ENCODE measurements at places on chromosomes 2 and 18.
A peak's percentile ranks its signal among the peaks of the same experiment; 100 is the strongest.

- no peak for DNase-seq
These were observed 15.0 kb upstream of the POLI start for GRCh38 chr18:54254265-54254758.

- DNase-seq, result no peak
These were observed 314.9 kb downstream of the ERBB4 start for GRCh38 chr2:212223696-212224095.

DNA sequence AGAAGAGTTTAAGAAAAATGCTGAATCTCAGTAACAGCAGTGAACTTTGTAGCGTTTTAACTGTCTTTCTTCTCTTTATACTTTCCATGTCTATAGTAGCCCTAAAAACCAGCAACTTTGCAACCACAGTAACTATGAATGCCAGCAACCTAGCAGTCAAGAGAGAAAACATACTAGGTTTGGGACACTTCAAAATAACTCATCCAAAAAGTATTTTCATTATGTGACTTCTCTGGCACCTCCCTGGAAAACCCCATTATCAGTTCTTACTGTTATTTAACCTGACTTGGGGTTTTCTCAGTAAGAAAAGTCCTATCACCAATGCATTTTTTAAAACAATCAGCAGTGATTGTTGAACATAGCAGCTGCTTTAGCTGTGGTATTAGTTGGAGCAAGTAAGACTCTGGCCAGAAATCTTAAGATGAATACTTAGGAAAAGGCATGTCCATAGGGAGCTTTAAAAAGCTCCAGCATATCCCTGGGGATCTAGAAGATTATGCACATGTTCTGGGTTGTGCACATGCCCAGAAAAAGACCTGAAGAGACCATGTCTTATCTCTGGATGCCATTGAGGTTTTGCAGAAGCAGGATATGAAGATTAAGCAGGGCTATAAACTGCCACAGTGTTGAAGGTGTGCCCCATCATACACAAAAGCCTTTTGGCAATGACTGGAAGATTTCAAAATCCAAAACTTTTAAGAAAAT is 411.3 kb downstream of the CMPK2 start:
- DNase-seq, result no peak

DNA sequence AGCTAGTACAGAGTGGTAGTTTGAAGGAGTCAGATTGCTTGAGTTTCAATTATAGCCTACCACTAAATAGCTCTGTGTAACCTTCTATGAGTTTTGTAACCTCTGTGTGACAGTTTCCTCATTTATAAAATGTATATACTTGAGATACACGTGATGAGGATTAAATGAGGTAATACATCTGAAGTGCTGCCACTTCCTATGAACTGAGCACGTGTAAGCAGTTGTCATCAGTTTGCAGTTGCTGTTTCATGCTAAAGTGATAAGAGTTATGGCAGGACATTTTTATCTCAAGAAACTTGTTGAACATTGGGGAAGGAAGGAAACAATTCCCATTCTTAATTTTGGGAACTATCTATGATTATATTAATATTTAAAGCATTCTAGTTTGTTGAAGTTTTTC is 38.5 kb downstream of the CARF start:
- DNase-seq, result no peak

- no peak for DNase-seq
These were observed 516.9 kb downstream of the PIK3C3 start for GRCh38 chr18:42471885-42472284.

GRCh38 chr18:79403723-79404566 is 8.2 kb downstream of the NFATC1 start:
- DNase-seq, result no peak

DNA sequence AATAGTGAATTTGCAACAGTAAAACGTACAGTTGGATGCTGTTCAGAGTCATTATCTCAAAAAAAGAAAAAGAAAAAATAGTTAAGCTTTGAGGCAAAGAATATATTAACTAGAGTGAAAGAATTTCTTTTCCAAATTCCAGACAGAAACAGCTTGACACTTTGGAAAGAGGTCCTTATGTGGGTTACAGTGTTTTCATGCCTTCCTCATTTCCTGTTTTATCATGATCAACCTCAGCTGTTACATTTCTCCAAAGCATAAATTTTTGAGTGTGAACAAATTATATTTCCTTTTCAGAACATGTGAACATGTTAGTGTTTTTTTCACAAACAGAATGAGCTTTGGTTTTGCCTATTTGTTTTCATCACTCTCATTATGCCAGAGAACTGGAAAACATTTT is 13.6 kb downstream of the FRZB start:
- DNase-seq, result no peak

DNA sequence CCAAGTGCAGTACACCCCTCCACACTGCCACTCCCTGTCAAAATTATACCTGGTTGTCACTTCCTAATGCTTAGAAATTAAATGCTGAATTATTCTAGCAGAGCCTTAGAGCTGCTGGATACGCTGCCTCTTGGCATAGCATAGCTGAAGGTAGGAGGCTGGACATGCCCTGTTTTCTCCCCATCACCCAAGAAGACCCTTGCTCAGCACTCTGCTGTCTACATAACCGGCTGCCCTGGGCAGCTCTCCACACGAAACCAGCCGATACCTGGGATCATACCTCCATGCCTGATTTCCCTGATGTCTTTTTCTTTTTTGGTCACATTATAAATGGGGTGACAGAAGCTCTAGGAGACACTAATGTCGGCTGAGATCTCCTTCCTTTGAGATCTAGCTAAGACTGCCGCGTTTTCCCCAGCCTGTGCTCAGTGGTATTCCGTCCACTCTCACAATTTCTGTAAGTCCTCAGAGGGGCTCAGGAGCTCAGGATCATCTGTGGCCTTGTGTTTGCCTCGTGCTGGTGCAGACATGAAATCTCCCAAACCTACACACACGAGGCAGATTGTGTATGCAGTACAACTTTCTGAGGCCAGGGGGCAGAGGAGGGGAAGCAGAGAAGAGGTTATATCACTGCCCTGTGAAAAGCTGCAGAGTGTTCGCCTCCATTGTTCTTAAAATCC is 13.5 kb upstream of the ZAP70 start:
- DNase-seq, result peak; percentile 52

- DNase-seq, result no peak
These were observed 159.2 kb downstream of the FAM210A start for GRCh38 chr18:13566941-13567746.

- DNase-seq, result no peak
These were observed 6.8 kb downstream of the COLEC11 start for GRCh38 chr2:3601561-3602271.

DNA sequence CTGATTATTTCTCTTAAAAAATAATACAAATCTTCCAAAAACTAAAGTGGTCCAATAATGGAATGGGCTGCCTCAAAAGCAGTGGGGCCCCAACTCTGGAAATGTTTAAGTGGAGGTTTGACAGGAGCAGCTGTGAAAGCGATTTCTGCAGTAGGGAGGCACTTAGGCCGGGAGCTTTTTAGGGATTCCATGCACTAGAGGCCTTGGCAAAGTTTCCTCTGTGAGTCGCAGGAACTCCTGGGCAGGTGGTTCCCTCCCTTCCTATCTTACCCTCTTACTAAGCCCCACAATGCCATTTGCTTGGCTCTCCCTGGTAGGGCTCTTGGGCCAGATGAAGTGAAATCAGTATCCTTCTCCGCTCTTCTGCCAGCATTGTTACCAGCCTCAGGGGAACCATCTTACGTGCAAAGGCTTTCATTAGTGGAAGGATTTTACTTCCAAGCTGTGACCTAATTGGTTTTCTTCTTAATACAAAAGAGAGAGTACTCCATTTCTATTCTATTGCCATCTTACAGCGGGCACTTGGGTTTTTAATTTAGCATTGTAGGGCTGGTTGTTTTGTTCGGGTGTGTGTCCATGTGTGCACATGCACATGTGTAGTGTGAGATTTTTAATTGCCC is 34.3 kb upstream of the C18orf32 start:
- DNase-seq, result no peak

DNA sequence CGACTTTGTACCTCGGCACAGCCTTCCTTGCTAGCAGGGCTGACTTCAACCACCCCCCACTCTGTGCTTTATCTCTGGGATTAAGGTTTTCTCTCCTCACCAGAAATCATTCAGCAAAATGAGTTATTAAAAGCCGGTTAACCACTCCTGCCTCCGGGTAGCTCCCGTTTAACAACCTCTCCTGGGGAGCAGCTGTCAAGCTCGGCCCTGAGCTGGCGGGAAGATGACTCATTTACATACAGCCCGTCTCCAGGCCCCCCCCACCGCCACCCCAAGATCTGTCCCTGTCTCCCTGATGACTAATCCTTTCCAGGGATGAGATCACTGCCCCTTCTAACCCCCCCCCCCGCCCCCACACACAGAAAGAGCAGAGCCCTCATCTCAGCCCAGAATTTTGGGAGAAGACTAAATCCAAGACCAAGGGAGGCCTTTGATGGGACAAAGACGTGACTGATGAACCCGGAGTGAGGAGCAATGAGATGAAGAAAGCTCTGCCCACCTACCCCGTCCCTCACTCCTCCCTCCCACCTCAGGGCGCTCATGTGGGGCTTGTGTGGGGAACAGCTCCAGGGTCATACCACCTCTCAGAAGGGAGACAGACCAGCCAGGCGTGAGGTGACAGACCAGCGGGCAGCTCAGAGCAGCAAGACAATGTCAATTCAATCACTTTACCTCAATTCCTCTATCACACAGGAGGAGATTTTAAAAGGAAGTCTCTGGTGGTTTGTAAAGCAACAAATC is 131.4 kb downstream of the MSH2 start:
- DNase-seq, result no peak

- no peak for DNase-seq
These were observed 72.0 kb downstream of the CDH7 start for GRCh38 chr18:65822826-65823225.

GRCh38 chr2:207156451-207157161 is 9.1 kb downstream of the KLF7 start:
- no peak for DNase-seq

DNA sequence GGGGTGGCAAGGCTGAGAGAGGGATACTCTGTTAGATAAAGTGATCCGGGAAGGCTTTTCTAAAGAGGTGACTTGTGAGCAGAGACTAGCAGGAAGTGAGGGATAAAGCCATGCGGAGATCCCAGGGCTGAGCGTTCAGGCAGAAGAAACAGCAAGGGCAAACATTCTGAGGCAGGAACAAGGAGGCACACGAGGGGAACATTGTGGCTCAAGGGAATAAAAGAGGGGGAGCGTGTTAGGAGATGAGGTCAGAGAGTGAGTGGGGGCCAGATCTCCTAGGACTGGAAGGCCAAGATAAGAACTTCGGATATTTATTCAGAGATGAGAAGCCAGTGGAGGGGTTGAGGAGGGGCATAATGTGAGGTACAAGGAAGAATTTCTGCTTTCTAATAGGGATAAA is 67.1 kb downstream of the ACTR2 start:
- DNase-seq, result no peak

- no peak for DNase-seq
These were observed 1272.5 kb upstream of the CDH2 start for GRCh38 chr18:29449424-29449823.

GRCh38 chr18:59927246-59927825 is 27.5 kb downstream of the PMAIP1 start:
- DNase-seq, result no peak

DNA sequence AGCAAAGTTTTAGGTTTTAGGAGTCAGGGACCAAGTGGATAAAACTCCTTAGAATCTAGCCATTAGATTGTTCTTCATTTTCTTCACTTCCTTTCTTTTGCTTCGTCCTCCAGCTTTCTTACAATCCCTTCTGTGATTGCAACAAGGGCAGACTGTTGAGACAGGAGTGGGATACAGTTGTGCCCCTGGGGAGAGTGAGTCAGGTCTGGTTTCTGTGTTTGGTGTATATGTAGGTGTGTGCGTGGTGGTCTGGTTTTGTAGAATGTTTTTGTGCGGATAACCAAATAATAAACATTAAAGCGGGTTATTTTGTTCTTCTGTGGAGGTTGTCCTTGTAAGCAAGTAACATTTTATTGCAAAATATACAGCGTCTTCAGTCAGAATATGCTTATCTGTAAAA is 7.3 kb downstream of the INSIG2 start:
- no peak for DNase-seq

GRCh38 chr18:58104096-58104495 is 60.1 kb downstream of the NEDD4L start:
- DNase-seq, result no peak

DNA sequence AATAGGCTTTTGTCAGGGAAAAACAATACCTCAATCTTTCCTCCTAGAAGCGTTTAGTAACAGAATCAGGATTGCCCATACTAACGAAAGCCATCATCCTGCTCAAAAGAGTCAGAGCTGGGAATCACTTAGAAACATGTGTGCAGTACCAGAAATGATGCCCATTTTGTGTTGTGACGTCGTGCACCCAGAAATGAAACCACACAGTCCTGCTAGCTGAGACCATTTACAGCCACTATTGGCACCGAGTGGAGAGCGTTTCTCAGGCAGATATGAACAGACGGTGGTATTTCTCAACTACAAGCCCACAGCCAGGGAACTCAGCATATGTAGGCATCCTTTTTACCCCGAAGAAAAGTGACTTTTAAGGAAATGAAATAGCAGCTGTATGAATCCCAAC is 284.3 kb upstream of the LRATD1 start:
- no peak for DNase-seq

DNA sequence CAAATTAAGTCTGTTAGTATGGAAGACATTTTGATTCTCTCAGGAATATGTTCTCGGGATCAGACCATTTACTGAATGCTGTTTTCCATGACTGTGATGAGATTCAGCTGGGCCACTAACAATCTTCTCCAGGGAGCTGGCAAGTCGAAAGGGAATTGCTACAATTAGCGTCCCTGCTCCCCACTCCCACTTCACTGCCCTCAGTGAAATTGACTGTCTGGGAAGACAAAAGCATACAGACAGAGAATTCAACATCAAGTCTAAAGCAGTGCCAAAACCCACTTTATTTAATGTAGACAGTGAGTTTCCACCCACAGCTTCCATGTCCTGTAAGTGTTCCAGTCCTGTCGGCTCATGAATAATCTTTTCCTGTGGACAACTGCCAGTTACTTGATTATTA is 34.0 kb upstream of the COL3A1 start:
- DNase-seq, result no peak

DNA sequence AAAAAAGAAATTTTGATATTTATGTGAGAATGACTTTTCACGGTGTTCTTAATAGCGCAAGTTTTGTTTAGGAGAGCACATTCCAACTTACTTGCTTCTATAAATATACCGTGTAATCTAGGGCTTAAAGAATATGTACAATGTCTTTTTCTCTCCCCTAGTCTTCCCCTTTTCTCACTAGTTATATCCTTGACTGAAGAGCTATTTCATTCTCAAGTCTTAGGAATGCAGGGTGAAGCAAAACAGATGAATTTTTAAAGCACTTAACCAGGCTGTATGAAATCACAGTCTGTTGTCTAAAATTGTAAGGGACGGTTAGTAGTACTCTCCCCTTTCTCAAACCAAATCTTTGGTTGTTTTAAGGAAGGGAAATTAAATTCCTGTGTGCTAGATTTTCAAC is 29.6 kb upstream of the SLC30A6 start:
- no peak for DNase-seq

DNA sequence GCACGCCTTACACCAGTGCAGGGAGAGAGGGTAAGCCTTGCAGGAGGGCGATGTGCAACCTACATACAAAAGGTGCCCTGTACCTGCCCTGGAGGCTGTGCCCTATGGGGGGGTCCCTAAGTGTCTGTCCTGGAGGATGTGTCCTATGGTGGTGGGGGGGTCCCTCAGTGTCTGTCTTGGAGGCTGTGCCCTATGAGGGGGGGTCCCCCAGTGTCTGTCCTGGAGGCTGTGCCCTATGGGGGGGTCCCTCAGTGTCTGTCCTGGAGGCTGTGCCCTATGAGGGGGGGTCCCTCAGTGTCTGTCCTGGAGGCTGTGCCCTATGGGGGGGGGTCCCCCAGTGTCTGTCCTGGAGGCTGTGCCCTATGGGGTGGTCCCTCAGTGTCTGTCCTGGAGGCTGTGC is 216.6 kb downstream of the HDAC4 start:
- DNase-seq, result no peak

- DNase-seq, result no peak
These were observed 16.5 kb downstream of the SEPTIN10 start for GRCh38 chr2:109597283-109597682.

Data from effector CD4-positive, alpha-beta T cell (primary cell).